Erythroblast (primary cell): ENCODE measurements at places on chromosomes 3 and 15.
A peak's percentile ranks its signal among the peaks of the same experiment; 100 is the strongest.

DNA sequence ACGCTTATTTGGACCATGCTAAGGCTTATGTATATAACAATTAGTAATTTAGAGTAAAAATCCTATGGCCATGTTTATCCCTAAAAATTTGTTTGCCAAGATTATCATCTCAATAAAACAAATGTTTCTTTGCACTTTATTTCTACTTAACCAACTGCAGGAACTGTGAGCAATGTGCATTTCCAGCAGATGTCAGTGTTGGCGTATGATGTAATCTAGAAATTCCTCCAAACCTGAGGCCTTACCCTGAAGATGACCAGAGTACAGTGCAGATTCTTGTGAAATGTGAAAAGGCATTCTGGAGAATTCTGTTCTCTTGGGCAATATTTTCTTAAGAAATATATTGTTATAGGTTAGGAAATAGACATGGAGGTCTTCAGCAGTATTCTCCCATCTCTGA is 205.9 kb downstream of the MBNL1 start:
- peak; percentile 53 for DNase-seq

- no peak for DNase-seq
Measured at GRCh38 chr15:86854176-86854575, 774.5 kb downstream of the AGBL1 start.

DNA sequence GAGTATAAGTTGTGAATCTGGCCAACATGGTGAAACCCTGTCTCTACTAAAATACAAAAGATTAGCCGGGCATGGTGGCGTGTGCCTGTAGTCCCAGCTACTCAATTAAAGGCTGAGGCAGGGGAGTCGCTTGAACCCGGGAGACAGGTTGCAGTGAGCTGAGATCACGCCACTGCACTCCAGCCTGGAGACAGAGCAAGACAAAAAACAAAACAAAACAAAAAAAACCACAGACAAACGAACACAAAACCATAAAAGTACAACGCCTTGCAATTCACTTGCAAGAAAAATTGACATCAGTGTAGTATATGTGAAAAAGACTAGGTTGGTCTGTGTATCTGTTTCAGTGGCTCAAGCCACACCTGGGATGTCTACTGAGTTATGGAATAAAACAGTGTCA is 29.9 kb upstream of the CCDC80 start:
- no peak for DNase-seq

GRCh38 chr3:148943506-148944205 is 47.7 kb upstream of the GYG1 start:
- DNase-seq, result peak; percentile 86

DNA sequence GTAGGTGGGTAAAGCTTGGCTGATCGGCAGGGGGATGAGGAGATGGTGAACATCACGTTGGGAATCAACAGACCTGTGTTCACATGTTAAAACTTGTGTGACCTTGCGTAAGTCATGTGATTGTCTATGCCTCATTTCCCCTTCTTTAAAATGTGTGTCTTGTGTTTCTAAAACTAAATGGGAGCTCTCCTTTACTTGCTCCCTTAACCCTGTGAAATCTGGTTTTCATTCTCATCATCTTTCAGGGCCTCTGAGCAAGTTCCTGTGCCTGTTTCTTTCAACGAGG is 29.7 kb upstream of the IREB2 start:
- DNase-seq, result no peak

GRCh38 chr3:129892857-129893580 is 492 bp downstream of the TMCC1 start:
- DNase-seq, result no peak

DNA sequence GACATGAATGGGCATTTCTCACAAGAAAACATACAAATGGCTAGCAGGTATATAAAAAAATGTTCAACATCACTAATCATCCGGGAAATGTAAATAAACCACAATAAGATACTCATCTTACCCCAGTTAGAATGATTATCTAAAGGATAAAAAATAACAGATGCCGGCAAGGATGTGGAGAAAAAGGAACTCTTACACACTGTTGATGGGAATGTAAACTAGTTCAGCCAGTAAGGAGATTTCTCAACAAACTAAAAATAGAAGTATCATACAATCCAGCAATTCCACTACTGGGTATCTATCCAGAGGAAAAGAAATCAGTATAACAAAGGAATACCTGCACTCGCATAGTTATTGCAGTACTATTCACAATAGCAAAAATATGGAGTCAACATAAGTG is 124.2 kb downstream of the SATB1 start:
- DNase-seq, result no peak

DNA sequence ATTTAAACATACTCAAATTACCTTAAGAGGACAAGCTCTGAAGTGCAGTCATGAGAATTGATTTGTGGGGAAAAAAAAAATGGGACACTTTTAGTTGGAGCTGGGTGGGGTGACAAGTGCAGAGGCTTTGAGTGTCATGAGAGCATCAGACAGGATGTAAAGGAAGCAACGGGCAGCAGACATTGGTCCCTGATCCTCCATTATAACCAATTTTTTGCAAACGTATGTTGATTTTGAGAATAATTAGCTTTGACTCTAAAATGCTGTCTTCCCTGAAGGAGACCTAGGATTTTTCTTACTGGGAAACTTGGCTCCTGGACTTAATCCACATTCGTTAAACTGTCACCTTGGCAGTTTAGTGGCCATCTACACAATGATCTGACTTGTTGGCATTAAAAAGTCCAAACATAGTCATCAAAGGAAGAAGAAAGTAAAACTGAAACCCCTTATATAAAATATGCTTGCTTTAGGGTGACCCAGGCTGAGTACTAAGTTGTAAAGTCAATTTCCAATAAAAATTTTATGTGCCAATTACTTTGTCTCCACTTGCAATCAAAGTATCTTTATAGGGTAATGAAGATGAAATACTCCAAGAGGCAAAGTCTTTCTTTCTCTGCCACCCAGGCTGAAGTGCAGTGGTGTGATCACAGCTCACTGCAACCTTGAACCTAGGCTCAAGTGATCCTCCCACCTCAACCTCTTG is 45.6 kb downstream of the BCL2L10 start:
- DNase-seq, result no peak

- DNase-seq, result peak; percentile 16
Measured at GRCh38 chr3:158352551-158352950, 218.4 kb upstream of the MLF1 start.

- peak; percentile 27 for DNase-seq
Measured at GRCh38 chr15:71802770-71803169, 7.6 kb upstream of the NR2E3 start.

GRCh38 chr3:44179246-44179645 is 62.4 kb upstream of the TOPAZ1 start:
- no peak for DNase-seq

DNA sequence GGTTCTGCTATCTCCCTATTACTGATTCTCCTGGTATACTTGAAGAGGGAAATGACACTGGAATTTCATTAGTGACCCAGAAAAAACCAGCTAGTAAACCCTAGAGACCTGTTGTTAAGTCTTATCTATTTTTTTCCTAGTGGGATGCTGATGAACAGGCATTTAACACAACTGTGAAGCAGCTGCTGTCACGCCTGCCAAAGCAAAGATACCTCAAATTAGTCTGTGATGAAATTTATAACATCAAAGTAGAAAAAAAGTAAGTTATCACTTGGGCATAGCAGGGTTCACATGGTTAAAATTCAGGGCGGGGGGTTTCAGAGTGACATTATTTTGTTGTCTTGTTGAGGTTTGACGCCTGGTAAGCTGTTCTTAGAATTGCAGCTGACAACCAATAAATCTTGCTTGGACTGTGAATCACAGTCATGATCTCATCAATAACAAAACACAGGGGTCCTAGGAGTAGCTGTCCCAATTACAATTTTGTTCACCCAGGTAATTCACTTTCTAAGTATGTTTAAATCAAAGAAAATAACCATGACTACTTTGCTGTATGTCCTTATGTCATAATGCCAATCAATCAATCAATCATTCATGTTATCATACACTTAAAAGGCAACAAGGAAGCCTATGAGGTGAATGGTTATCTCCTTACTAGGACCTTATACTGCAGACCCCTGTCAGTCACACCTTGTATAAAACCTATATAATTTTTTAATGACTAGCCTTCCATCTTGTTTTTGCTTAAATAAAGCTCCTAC is 4.6 kb downstream of the SRP14 start:
- DNase-seq, result no peak

DNA sequence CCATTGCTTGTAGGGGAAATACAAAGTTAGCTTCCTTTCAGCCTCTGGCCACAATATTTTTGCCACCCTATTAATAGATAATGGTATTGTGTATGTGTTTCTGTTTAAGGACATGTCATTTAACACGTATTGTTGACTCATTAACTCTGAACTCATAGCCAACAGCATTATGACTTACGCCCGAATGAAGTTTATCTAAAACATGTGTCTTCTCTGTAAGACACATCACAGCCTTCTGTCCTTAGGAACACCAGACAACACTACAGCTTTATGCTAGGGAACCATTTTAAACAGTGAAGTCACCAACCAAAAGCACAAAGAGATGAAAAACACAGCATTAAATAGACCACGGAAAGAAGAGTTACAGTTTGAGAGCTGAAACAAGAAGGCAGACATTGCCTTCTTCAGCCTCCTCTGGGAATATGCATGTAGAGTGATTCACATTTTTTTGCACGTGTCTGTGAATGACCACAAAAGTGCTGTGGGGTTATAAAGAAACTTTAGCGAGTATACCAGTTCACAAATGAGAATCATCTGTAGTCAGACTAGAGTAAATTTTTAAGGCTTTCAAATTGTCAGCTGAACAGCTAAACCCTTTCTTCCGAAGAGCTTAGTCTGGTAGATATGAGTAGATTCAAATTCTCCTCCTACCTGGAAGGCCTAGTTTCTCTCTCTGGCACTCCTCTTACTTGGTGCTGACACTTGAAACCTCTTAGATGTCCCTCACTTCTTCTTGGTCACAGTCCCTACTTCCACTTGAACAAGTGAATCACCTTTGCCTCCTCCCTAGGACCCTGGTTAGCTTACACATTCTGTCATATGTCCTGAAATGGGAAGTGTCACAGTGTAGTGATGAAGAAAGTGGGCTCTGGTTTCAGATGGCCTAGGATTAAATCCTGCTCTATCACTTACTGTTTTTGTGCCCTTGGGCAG is 32.2 kb downstream of the MCTP2 start:
- DNase-seq, result peak; percentile 9

GRCh38 chr15:81642451-81642990 is 268.5 kb upstream of the TMC3 start:
- DNase-seq, result no peak
